ENCODE measurements at places on chromosomes 1 and 21. TPM values are rescaled to one million over a fixed set of nuclear protein-coding genes. Genes with fewer than 3 reads are reported as not detected.

DNA sequence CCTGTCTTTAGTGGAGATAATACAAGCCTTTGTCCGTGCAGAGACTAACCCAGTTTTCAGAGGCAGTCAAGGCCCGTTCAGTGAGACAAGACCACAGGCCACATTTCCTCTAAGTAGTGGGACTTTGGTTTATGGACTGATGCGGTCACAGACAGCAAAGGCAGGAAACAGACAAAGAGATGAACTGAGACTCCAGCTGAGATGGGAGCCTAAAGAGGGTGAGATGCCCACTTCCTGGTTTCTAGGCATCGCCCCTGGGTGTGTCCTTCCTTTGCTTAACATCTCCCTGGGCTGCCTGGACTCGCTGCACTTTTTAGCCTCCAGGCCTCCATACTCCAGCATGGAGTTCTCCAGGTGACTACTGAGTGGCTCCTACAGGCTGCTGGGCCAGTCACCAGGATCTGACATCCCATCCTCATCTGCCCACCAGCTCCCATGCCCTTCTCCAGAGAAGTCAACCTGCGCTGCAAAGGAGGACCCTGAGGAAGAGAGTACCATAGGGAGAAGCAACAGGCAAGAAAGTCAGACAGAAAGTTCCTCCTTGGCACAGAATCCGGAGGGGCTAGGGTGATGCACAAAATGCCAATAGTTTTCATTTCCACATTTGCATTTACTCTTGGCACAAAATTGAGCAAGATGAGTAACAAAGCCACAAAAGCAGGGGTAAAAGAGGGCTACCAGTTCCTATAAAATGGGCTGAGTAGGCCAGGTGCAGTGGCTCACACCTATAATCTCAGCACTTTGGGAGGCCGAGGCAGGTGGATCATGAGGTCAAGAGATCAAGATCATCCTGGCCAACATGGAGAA is 15.1 kb downstream of the THEMIS2 start:
- DNase-seq: peak; percentile 62

DNA sequence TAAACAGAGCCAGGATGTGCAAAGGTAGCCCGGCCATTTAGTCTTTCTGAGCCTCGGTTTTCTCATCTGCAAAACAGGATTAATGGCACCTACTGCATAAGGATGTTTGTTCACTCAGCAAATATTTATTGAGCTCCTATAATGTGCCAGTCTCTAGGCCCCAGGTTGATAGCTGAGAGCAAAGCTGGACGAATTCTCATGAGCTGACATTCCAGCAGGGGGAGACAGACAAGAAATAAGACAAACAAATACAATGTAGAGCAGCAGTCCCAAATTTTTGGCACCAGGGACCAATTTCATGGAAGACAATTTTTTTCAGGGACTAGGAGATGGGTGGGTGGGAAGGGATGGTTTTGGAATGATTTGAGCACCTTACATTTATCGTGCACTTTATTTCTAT is 74.3 kb upstream of the PAX7 start:
- DNase-seq: no peak

DNA sequence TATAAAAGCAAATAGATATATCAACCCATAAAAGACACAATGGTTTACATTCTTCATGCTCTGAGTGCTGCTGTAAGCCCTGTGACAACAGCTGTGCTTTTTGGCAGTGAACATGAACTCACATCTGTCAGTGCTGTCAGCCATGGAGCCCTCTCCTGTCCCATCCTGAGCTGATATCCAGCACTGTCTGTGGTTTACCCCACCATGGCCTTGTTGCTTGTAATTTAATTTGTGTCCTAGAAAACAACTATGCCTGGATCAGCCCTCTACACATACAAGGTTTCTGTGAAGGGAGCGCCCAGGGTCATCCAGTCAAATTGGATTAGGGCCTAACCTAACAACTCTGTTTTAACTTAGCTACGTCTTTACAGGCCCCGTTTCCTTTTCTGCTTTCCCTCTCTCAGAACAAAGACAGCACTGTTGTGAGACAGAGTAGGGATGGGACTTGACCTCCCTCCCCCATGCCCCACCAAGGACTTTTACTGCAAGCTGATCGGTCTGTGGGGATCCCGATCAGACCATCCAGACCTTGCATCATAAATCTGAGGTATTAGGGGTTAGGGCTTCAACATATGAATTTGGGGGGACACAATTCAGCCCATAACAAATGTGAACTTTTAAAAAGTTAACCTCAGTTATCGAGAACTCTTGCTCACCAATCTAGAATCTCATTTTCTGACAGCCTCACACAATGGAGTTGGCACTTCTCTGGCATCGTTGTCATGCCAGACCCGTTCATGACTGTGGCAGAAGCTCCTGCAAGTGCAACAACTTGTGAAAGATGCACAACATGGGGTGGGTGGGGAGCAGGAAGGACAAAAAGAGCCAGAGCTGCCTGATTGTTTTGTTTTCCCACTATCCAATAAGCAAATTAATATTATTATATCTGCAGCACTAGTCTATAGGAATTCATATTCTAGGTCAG is 16.4 kb upstream of the SLC44A3 start:
- DNase-seq: no peak

GRCh38 chr1:25744140-25744581 is 55.8 kb upstream of the SELENON start:
- no peak for DNase-seq

- no peak for DNase-seq
Measured at GRCh38 chr1:167927046-167927754, 9.3 kb upstream of the DCAF6 start.

- DNase-seq: no peak
Measured at GRCh38 chr1:29197993-29198392, 16.3 kb upstream of the SRSF4 start.

DNA sequence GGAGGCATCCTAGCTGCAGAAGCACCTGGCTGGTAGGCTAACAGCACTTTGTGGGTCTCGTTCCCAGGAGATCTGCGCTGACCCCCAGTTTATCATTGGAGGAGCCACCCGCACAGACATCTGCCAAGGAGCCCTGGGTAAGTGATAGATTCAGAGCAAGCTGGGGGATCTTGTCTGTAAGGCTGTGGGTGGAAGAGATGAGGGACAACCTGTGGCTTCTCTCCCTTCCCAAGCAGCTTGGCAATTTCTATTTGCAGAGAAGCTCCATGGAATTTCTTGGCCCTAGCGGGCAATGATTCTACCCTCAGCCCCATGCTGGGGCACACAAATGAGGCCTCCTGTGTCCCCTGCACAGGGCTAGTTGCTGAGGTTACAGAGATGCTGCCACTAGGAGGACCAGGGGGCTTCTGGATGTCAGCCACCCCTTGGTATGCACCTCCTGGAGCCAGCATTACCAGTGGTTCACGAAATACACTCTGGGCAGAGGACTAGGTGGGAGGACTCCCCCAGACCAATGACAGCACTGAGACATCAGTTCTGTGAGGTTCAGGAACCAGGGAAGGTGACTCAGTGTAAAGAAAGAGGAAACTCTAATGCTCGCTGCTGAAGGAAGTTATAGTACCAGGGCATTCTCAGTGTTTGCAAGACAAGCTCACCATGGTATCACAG is 5.5 kb downstream of the CAPN2 start:
- peak; percentile 46 for DNase-seq

DNA sequence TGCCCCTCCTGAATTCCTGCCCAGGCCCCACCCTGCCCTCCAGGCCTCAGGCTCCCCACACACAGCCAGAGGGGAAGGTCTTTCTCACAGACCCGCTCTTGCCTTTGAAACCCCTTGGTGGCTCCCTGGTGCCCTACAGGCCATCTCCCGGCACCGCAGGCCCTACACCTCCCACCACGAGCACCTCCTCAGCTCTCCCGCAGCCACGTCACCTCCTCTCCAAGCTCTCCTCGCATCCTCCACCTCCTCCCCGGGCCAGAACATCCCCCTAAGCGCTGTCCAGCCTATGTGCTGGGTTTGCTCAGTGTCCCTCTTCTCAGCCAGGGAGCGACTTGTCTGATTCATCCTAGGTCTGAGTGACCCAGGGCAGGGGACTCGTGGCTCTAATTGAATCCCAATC is 66.4 kb downstream of the DMRTB1 start:
- no peak for DNase-seq

TPTE gene
- total RNA-seq: not detected

HES3 gene
- not detected for total RNA-seq
